NCI-H510A treated with DMSO at 0.1 percent for 48 hours (cell line): ENCODE measurements at places on chromosomes 5 and 9.

- DNase-seq, result no peak
Observed at GRCh38 chr5:40743771-40744170, 12.0 kb downstream of the TTC33 start.

GRCh38 chr9:16265688-16266087 lies 604.8 kb downstream of the BNC2 start:
- DNase-seq, result no peak

- no peak for DNase-seq
Observed at GRCh38 chr5:14450742-14451141, 130.8 kb upstream of the OTULINL start.

GRCh38 chr5:168295574-168296201 lies 4.2 kb downstream of the WWC1 start:
- no peak for DNase-seq
